Iris pigment epithelial cell (primary cell): ENCODE measurements at places on chromosomes 6 and 20.

DNA sequence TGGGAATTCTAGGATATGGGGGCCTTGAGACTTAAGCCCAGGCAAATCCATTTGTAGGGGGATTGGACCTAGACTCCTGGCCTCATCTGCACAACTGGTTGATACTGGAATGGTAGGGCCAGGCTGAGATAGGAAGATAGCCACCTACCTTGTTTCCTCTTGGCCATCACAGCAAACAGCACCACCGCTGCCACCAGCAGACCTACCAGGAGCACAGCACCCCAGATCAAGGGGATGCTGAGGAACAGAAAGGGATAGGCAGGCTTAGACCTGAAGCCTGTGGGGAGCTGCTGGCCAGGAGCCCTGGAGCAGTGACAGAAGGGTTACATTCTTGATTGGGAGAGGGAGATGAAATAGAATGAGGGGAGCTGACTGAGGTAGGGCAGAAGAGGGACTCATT lies 3.5 kb downstream of the TREML1 start:
- DNase-seq, result no peak

DNA sequence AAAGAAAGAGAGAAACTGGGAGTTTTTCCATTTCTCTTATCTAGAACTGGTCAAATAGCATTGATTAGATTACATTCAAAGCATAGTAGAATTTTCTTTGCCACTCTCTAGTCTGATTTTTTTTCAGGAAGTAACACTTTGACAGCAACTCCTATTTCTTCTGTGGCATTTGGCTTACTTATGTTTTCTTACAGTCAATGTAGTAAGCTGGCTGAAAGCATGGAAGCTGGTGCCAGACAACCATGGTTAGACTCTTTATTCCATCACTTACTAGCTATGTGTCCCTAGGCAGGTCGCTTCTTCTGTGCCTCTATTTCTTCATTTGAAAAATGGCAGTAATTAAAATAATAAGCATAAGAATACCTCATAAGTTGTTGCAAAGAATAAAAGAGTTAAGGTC lies 54.2 kb upstream of the OPRM1 start:
- DNase-seq, result no peak

GRCh38 chr6:157635388-157636244 lies 187.4 kb upstream of the SNX9 start:
- no peak for DNase-seq

DNA sequence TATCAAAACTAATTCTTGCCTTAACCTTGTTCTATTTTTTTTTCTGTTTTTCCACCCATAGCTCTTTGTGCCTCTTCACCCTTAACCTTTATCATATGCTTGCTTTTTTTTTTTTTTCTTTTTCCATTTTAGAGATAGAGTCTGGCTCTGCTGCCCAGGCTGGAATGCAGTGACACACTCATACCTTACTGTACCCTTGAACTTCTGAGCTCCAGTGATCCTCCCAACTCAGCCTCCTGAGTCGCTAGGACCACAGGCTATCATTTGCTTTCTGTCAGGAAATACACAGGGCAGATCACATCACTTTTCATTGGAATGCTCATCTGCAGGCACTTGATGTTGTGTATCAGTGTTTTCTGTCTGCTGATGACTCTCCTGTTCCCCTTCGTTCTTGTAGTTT lies 33.5 kb downstream of the TMEM170B start:
- no peak for DNase-seq

DNA sequence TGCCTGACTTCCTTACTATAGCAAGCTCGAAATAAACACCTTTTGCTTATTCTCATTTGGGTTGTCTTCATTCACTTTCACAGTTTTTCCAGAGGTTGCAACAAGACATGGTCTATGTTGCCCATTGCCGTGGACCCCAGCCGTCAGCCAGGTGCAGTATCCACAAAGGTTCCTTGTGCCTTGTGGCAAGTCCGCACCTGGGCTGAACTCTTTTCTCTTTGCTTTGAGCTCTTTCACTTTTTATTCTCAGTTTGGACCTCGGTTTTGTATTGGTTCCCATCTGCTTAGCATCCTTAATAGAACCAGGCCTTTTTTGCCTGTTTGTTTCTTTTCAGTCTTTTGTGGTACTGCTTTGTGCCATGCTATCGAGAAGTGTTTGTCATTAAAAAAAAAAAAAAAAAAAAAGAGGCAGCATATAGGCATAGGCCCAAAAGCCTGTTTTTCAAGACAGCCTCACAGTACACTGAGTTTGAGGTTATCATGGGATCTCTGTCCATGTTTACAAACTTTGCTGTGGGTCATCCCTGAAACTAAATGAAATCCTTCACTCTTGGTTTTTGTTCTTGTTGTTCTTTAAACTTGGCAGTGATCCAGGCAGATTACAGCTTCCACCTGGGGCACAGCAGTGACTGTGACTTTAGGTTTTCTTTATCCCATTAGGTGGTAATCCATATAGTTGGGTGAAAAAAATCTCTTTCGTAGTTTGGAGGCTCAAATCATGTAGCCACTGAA lies 33.3 kb downstream of the GSTA3 start:
- DNase-seq, result no peak

DNA sequence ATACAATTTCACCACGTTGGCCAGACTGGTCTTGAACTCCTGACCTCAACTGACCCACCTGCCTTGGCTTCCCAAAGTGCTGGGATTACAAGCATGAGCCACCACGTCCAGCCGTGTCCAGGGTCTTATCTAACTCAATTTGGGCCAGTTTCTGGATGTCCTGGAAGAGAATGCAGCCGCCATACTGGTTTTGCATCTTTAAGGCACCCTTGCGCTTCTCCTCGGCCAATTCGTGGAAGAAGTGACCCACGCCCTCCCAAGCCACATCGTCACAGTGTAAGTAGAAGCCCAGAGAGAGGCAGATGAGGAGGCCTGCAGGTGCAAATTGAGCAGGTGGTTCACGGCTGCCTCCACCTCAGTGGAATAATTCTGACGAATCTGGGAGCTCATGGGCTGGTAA lies 3.7 kb upstream of the ZNF335 start:
- no peak for DNase-seq

GRCh38 chr6:5723841-5724691 lies 282.7 kb downstream of the NRN1 start:
- peak; percentile 8 for DNase-seq

DNA sequence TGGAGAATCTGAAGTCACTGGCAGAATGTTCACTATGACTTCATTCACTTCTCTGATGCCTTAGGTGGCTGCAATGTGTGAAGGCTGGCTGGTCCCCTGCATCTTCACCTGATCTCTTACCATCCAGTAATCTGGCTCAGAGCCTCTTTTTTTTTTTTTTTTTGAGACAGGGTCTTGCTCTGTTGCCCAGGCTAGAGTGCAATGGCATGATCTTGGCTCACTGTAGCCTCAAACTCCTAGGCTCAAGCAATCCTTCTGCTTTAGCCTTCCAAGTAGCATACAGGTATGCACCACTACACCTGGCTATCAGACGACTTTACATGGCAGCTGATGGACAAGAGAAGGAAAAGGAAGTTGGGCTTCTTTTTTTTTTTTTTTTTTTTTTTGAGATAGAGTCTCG lies 25.8 kb upstream of the JARID2 start:
- no peak for DNase-seq

DNA sequence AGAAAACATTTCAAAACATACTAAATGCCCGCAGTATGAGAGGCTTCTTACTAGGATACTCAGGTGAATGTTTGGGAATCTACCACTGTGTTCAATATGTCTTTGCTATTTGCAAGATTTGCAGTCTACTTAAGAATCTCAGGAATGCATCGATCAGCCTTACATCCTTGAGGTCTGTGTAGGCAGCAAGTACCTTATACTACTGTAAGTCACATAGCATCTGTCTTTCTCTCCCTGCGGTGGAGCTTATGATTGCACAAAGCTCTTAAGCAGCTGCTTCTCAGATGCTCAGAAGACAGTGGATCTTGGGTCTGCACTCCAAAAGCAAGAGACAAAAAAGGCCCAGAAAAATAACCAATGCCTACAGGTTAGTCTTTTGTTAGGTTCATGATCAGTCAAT lies 21.4 kb downstream of the PCSK2 start:
- DNase-seq, result no peak

GRCh38 chr6:146595972-146596731 lies 2.6 kb upstream of the ADGB start:
- DNase-seq, result no peak

DNA sequence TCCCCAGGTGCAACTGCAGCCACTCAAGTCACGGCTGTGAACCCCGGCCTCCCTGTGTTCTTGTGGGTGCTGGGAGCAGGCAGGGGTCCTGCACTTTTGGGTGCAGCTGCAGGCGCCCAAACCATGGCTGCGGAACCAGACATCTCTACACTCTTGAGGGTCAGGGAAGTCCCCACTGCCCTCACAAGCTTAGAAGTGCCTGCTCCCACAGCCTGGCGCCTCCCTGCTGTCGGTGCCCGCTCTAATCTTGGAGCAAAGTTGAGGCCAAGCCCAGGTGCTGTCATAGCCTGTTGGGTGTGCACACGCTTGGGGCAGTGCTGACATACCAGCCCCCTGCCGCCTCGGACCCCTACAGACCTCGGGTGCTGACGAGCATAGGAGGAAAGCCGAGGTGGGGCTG lies 6.2 kb downstream of the DEFB132 start:
- DNase-seq, result no peak

DNA sequence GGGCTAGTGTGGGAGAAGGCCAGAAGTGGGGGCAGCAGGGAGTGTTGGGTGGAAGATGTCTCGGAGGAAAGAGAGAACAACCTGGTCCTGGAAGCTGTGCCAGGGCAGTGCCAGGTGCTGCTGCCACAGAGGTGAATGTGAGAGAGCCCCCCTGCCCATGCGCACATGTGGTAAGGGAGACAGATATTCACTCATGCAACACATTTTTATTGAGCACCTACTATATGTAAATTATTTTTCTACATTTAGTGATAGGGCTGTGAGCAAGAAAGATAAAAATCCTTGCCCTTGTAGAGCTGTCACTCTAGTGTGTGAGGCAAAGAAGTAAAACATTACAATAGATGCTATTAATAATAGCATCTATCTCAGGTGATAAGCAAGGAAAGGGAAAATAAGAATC lies 471 bp downstream of the CLPSL1 start:
- no peak for DNase-seq

DNA sequence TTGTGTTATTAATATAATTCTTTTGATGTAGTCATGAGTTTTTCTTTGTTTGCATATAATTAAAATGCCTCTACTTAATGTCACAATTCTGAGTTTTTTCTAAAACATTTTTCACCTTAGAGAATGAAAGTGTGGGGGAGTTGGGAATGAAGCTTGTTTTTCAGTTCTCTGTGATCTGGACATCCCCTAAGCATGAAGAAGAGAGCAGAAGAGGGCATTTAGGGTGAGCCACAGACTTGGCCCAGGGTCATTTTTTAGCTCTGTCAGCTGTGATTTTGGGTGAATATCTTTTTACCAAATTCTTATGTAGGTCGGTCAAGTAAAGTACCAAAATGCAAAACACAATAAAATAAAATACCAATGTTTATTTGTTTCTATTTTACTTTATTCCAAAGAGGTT lies 3.9 kb downstream of the OTOR start:
- DNase-seq, result no peak

GRCh38 chr6:170438402-170438753 lies 114.7 kb downstream of the PSMB1 start:
- peak; percentile 100 for DNase-seq

DNA sequence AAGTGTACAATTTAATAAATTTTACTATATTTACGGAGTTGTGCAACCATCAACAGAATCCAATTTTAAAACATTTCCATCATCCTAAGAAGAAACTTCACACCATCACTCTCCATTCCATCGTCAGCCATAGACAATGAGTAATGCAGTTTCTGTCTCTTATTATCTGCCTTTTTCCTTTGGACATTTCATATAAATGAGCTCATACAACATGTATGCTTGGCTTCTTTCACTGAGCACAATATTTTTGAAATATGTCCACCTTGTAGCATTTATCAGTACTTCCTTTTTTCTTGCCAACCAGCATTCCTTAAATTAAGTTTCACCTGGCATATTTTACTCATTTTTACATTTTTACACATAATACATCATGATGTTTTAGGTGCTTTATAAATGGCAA lies 22.7 kb upstream of the HIVEP1 start:
- peak; percentile 69 for DNase-seq

DNA sequence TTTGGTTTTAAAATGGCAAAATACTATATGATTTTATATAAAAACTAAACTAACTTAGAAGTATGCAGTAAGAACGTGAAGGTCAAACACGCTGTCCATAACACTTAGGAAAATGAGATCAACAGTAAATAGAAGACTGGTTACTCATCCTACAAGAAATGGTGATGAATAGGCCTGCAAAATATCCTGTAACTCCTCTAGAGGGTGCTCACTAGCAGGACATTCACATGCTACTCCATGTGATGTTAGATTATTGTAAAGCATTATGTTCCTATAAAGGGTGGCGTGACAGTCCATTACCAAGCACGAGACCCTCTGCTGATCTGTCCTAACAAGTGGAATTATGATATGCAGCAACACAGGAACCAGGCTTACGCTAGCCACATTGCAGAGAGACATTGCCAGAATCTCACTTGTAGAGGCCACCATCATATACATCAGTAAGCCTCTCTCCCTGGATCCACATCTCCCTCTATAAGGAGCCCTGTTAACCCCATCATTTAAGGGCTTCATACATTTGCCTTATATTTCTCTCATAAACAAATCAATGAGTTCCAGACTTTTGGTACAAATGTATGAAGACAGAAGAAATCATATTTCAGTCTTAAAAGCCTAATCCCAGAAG lies 18.0 kb upstream of the DEFB129 start:
- peak; percentile 88 for DNase-seq

- DNase-seq, result no peak
These were observed 26.1 kb upstream of the NHSL1 start for GRCh38 chr6:138525355-138525754.

- no peak for DNase-seq
These were observed 3.6 kb downstream of the PPP1R10 start for GRCh38 chr6:30613251-30614043.

- DNase-seq, result peak; percentile 46
These were observed 232.7 kb upstream of the SGK1 start for GRCh38 chr6:134550604-134551003.

- no peak for DNase-seq
These were observed 155.2 kb downstream of the TFAP2A start for GRCh38 chr6:10259671-10260070.

DNA sequence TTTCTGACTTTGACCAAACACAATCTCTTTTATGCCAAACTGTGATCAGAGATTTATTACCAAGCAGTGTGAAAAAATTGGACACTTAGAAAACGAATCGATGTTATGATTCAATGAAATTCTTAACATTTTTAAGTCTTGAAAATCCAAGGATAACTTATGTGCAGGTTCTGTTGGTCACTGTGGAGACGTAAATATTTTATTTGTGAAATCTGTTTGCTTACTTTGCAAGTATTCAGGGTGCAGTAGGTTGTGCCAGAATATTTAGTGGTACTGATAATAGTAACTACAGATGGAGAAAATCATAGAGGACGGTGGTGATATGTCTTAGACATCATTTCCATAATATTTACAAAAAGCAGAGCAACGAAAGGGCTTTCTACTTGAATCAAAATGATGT lies 97.3 kb downstream of the BMP2 start:
- no peak for DNase-seq
